Occipital lobe (tissue), 3 donors: ENCODE measurements at places on chromosomes 4 and X.

GRCh38 chrX:68944211-68944610 lies 115.4 kb downstream of the EFNB1 start:
- no peak for DNase-seq

DNA sequence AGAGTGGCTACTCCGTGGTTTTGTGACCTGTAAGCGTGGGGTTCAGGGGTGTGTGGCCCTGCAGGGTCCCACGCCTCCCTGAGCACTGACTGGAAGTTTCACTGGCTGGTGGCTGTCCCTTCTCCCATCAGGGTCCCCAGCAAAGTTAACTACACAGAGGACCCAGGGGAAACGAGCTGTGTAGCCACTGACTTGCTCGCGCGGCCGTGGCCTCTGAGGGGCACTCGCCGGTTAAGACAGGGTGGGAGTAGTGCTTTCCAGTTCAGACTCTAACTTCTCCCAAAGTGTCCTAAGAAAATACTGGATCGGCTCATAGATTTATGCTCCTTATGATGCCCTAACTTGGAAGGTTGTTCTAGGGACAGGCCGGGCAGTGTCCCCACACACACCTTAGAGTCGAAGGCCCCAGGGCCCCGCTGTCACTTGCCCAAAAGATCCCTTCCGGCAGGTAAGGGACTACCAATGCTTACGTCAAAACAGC lies 28.2 kb downstream of the NELFA start:
- no peak for DNase-seq

DNA sequence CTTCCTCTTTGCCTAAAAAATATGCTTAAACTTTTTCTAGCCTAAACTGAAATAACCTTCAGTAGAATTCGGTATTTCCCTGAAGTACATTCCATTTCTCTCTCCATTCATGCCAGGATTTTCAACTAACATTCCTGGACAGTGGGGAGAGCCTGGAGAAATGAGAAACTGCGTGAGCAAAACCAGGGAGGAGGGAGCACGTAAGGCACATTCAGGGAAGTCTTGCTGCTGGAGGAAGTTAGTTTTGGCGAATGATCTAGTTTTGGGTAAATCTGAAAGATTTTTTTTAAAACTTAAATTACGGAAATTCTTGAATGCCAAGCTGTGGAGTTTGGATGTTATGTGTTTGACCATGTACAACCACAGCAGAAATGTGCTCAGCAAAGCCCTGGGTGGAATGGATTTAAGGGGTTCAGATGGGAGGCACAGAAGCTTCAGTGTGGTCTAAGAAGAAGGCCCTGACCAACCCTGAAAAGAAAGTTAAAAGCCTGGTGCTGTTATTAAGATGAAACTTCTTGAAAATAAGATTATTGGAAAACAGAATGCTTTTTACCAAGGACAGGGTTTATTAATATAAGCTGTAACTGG lies 347.8 kb downstream of the ANK2 start:
- no peak for DNase-seq

GRCh38 chrX:21948897-21949578 lies 8.5 kb downstream of the SMS start:
- no peak for DNase-seq

- DNase-seq, result peak; percentile 49
Observed at GRCh38 chr4:150874338-150875226, 140.5 kb downstream of the LRBA start.

GRCh38 chr4:97027728-97028410 lies 1115.4 kb downstream of the STPG2 start:
- DNase-seq, result no peak

- no peak for DNase-seq
Observed at GRCh38 chr4:115763051-115763450, 649.6 kb upstream of the NDST4 start.

GRCh38 chrX:154979629-154980028 lies 42.9 kb downstream of the F8 start:
- no peak for DNase-seq

GRCh38 chr4:30866346-30866745 lies 146.2 kb downstream of the PCDH7 start:
- DNase-seq, result no peak

DNA sequence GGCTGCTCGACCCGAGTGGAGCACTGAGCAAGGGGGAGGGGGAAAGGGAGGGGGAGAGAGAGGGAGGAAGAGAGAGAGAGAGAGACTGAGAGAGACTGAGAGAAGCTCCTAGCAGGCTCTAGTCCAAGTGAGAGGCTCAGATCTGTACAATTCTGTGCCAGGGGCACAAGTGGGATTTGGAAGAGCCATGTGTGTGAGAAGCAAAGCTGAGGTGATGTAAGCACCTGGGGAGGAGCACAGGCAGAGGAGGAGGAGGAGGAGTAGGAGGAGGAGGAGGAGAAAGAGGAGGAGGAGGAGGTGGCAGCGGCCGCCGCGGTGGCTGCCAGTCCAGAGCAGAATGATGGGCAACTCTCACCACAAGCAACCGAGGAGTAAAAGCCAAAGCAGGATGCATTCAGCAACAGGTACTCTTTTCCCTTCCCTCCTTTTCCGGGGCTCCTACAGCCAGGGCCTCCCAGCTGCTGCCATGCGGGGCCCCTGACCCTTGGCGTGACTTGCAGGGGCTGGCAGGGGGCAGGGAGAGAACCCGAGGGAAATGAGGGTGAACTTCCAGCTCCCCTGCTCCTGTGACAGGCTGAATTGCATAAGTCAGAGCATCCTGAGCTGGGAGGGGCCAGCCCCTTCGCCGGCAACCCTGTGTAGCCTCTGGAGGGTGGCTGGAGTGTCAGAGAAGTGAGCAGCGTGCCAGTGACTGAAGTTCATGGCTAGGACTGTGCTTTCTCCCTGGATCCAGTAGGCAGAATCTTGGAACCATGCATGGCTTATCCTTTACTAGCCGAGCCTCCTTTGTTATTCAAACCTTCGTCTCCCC lies 62.2 kb downstream of the RTL5 start:
- DNase-seq, result no peak

DNA sequence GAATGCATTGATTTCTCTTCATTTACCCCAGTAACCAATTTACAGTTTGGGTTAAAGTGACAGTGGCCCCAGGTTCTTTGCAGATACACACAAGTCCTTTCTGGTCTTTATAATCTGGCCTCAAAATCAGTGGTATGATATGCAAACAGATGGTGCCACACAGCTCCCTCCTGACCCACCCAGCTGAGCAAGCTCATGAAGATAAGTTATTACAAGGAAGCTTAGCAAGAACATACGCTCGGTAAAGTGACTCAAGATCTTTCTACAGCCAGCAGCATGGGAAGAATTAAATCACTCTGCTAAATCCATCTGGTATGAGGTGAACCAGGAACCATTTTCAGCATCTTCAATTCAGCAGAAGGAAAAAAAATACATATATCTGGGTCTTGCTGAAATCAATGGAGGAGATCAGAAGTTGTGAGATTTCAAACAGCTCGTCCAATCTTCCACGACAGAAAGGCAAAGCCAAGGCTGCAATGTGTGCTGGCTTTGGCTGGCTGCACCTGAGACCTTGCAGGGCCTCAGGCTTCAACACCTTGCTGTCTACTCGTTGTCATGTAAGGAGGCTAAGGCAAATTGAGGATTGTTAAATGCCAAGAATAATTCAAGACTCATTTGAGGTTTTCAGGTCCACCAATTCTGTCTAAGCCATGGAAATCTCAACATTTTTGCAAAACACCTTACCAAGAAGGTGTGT lies 28.2 kb downstream of the SEL1L3 start:
- no peak for DNase-seq

DNA sequence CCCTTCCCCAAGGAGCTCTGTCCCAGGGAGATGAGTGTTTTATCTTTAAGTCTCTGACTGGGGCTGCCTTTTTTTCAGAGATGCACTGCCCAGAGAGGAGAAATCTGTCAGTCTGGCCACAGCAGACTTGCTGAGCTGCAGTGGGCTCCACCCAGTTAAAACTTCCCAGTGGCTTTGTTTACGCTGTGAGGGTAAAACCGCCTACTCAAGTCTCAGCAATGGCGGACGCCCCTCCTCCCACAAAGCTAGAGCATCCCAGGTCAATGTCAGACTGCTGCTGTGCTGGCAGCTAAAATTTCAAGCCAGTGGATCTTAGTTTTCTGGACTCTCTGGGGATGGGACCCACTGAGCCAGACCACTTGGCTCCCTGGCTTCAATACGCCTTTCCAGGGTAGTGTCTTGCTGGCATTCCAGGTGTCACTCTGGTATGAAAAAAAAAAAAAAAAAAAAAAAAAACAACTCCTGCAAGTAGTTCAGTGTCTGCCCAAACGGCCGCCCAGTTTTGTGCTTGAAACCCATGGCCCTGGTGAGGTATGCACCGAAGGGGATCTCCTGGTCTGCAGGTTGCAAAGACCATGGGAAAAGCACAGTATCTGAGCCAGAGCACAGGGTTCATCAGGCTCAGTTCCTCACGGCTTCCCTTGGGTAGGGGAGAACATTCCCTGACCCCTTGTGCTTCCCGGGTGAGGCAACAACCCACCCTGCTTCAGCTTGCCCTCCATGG lies 1616.1 kb upstream of the ADGRL3 start:
- DNase-seq, result no peak

GRCh38 chrX:51361251-51361650 lies 28.6 kb downstream of the NUDT10 start:
- no peak for DNase-seq

DNA sequence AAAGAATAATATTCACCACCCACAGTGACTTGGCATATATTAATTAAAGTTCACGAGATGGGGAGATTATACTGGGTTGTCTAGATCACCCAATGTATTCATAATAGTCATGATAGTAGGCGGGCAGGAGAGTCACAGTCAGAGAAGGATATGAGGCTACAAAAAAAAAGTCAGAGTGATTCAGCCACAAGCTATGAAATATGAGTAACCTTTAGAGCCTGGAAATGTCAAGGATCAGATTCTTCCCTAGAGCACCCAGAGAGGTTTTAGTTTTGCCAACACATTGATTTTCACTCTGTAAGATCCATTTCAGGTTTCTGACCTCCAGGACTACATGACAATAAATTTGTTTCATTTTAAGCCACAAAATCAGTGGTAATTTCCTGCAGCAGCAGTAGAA lies 501.9 kb downstream of the GABRG1 start:
- no peak for DNase-seq
